ENCODE measurements at places on chromosomes 5 and 9.

DNA sequence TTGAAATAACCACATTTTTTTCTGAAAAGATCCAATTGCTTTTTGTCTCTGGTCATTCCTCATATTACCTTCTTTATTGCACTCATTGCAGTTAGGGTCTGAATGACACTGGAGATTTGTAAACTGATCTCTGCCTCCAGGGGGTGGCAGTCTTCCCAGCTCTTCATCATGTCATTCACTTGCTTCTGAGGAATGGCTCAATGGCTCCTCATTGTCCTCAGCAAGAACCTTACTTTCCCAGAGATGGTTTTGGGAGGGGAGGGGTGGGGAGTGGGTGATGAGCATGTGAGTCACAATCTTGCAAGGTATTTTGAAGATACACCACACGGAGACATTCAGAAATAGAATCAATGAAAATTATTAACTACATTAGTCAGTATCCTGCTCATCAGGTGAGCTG, 159.8 kb upstream of the GAS1 start:
- DNase-seq, result no peak

- DNase-seq, result no peak
Observed at GRCh38 chr9:23502004-23502403, 324.0 kb downstream of the ELAVL2 start.

- DNase-seq, result no peak
Observed at GRCh38 chr5:144567421-144567780, 396.7 kb downstream of the KCTD16 start.

DNA sequence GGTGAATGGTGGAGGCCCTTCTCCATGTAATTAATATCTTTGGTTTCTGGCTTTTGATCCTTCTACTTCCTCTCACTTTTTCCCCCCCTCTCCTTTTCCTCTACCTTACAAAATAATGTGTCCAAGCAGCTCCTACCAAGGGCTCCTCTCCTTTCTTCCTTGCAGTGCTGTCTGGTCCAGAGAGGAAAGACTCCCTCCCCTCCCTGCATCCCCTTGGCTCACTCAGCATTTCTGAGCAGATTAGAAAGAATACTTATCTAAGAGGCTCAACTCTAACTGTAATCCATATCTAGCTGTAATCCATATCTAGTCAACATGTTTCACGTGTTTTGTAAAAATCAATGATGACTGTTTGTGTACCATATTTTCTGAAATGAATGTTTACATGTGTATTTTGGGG, 97.4 kb downstream of the GAPVD1 start:
- no peak for DNase-seq

GRCh38 chr9:119537138-119537537, 167.9 kb upstream of the BRINP1 start:
- DNase-seq, result no peak

DNA sequence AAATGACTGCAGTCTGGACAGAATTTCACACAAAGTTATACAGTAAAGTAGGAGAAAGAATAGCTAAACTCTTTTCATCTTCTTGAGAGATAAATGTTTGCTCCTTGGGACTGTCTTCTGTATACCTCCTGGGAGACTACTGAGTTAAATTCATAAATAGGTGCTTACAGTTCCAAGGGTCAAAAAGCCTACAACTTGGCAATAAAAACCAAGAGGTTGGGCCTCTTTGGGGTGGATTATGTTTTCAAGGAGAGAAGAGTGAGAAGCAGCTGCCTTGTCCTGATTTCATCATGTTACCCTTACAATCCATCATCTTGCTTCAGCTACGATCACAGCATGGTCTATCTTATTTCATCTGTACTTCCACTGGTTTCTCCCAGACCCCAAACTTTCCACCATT, 213.2 kb upstream of the RPS23 start:
- DNase-seq, result no peak

GRCh38 chr9:80158131-80158530, 586.4 kb downstream of the TLE4 start:
- no peak for DNase-seq

- peak; percentile 87 for DNase-seq
Observed at GRCh38 chr9:21761309-21761901, 41.0 kb upstream of the MTAP start.

DNA sequence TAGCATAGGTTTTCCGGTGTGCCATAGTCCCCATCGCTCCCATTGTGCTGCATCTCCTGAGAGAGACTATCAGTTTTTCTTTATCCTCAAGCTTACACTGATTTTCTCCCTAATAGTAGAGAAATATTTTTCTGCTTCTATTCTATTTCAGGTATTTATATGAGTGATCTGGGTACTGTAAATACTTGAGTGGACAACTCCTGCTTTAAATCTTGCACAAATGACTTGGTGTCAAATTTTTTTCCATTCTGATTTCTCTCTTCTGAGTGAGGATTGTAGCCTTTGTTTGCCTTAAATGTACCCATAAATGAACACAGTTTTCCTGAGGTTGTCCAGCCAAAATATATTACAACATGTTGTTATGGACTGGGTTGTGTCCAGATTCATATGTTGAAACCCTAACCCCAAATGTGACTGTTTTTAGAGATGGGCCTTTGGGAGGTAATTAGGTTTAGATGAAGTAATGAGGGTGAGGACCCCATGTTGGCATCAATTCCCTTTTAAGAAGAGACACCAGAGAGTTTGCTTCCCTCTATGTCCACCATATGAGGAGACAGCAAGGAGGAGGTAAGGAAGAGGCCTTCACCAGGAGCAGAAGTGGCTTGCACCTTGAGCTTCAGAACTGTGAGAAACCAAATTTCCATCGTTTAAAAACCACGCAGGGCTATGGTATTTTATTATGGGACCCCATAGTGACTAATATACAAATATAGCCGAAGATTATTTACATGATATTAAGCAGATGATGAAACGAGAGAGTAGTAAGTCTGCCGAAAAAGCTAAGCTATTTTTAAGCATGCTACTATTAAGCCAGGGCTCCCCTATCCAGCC, 336.4 kb upstream of the MPDZ start:
- no peak for DNase-seq

- DNase-seq, result no peak
Observed at GRCh38 chr5:111280282-111280951, 56.2 kb downstream of the CAMK4 start.

- no peak for DNase-seq
Observed at GRCh38 chr9:127867356-127868277, 9.9 kb downstream of the AK1 start.

DNA sequence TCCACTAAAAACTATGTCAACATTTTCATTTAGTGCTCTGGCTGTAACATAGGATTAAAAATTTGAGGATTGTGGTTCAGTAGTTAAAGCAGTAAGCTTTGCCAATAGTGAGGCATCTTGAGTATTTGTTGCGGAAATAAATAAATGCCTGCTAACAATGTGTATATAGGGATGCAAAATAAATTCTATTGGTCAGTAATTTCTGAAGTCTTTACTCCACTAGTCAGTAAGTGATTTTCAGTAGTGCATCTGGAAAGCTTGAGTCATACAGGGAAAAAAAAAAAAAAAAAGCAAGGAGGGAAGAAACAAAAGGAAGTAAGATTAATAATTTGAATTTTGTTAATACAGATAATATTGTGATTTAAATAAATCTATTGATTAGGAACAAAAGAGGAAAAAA, 21.0 kb downstream of the NIPBL start:
- DNase-seq, result no peak

DNA sequence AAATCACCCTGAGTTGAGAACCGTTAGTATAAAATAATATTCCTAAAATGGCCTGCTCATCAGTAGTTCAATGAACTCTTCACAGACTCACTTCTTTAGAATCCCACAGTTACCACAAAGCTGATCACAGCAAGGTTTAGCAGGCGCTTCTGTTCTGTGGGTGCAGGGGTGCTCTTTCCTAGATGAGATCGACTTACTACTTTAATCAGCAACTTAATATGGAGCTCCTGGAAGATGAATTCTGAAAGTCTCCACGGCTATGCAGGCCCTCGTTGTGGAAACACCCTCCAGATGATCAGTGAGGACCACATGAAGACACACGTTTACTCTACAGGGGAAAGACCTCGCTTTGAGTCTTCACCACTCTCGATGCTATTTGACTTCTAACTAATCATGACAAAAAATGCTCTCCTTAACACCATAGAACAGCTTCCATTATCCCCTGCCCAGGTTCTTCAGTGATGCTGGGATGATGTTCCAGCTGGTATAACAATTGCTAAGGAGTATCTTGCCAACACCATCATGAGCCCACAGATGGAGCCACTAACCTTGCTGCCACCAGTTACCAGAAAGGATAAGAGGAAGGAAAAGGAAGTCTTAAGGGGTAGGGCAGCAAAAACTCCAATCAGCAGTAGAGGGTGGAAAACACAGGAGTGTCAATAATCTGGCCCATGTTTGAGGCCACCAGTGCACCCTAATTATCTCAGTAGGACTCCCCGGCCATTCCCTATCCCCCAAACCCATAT, 17.9 kb upstream of the GPX8 start:
- DNase-seq, result peak; percentile 39

DNA sequence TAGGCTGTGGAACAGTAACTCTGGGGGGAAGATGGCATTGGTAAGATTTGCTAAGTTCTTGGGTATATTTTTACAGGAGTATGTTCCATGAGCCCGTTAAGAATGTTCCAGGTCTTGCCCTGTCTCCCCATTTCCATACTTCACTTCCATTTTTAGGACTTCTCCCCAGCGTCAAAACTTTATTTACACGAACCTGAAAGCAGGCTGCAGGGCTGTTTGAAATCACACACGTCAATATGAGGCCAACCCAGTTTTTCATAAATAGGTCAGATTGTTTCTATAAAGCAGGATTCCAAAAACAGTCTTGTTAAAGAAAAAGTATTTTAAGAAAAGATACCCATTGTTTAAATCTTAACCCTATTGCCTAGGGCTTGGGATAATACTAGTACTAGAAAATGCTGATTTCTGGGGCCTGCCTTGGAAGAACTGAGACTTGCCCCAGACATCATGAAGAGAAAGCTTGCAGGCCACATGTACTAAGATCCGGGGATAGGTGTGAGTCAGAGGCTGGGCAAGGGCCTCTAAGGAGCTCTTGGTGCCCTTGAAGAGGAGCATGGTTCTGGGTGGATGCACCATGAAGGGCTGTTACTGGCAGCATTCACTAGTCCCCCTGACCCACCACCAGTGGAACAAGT, 24.2 kb downstream of the TRIO start:
- no peak for DNase-seq

DNA sequence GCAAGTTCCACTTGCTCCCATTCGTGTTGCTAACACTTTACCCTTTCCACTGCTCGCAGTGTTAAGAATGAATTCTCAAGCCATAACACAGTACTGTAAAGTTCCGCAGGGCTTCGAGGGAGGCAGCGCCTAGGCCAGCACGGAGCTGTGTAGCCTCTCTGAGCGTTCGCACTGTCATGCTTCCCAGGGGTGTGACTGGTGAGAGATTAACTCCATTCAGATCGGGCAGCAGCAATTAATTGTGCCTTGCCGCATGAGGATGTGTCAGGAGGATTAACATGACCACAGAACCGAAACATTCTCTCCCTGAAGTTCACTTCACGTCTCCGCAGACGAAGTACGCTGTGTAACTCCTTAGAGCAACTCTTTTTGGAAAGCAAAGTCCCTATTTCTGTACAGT, 23.2 kb downstream of the ZBTB34 start:
- no peak for DNase-seq

DNA sequence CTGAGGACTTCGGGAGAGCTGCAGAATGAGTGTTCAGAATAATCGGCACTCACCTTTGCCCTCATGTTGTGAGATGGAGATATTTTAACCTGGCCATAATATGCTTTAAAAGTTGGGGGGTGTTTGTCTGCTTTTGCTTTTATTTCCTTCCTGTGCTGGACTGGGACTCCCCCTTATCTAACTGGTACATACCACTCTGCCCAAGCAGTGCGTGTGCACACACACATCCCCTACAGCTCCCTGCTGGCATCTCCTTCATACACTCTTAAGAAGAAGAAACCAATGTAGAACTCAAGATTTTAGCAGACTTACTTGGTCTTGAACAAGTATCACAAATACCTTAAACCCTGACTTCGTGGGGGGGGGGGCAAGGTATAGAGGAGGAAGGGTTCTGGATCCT, 146.2 kb upstream of the DMRT1 start:
- DNase-seq, result no peak

GRCh38 chr5:9865574-9865973, 235.4 kb upstream of the TAS2R1 start:
- DNase-seq, result no peak

- no peak for DNase-seq
Observed at GRCh38 chr5:150256410-150257064, 33.0 kb downstream of the CAMK2A start.

DNA sequence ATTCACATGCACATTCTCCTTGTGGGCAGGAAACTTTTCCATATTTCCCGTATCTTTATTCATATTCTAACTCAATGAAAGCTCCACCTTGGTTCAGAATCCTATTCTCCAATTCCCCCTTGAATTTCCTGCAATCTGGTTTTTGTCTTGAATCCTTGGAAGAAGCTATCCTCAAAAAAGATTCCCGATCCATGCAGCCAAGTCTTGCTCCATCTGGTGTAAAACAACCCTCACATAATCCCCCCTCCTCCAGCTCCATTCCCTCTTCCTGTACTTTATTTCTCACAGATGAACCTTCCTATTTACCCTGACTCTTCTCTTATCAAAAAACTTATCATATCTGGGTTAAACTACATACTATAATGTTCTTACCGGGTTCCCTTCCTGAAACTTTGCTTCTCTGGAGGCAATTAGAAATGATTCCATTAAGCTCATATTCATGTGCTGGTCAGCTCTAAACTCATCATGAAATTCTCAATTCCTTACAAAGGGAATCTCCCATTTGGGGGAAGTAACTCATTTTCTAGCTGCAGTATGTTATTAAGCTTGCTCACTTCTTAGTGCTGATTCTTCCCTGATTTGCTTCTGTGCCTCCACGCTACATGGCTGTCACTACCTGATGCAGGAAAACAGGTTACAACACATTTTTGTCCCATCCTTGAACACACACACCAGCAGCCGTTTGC, 81.7 kb downstream of the GNAQ start:
- no peak for DNase-seq

DNA sequence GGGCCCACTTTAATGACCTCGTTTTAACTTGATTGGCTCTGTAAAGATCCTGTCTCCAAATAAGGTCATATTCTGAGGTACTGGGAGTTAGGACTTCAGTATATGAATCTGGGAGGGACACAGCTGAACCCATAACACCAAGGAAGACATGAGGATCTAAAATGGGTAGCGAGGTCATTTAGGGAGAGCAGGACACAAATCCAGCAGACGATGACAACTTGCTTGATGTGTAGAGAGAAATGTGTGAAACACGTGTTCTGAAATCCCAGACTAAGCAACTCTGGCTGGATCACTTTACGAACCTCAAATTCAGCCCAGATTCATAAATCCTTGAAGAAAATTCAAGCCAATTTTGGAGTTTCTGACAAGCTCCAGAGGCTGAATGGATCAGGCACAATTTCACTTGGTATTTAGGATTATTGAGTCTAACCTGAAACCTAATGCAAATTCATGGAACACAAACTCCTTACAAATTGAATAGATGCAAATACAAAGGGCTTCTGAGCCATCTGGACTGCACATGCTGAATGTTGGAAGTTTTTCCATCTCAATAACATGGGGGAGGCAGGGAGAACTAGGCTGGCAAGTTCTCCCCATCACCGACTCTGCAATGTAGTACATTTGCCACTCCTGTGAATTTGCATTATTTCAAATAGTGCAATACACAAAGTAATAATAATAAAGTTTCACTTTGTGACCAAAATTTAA, 74.0 kb upstream of the SLC30A5 start:
- DNase-seq, result no peak

All from activated CD4-positive, alpha-beta T cell treated with anti-CD3 and anti-CD28 coated beads, Interleukin-10, Interleukin-2, amounts not matched to agents 100 ng/mL and 50 ng/mL, durations not matched to agents 16 hours and 8 hours (primary cell).